ENCODE measurements at places on chromosomes 5 and 9. TPM values are rescaled to one million over a fixed set of nuclear protein-coding genes. Genes with fewer than 3 reads are reported as not detected.

The TRIM7 gene
- 58.4 TPM for total RNA-seq

The HMGCR gene
- total RNA-seq, result 7.2 TPM

The SVEP1 gene
- 8.4 TPM for total RNA-seq

- DNase-seq, result no peak
Observed at GRCh38 chr5:14660833-14661232, 3.7 kb upstream of the OTULIN start.

- DNase-seq, result no peak
Observed at GRCh38 chr9:126690431-126691051, 76.8 kb downstream of the LMX1B start.

- no peak for DNase-seq
Observed at GRCh38 chr9:88533951-88534455, 975 bp upstream of the NXNL2 start.

The SPRY4 gene
- total RNA-seq, result 6.9 TPM

DNA sequence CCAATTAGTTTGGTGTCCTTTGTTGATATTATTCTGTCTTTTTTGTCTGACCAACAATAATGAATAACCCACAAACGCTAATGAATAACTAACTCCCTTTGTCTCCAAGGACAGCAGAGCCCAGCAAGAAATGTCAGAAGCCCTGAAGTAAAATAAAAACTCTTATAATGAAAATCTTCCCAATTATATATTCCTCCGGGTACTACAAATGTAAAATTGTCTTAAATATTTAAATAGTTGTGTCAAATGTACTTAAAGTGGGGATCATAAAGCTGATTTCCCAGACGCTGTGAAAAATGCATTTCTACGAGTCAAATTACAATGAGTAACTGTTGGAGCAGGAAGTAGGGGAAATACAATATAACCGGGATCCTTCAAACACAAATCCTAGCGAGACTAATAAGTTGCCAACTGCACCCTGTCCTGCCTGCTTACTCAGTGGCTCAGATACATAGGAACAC, 22.3 kb downstream of the GLIS3 start:
- no peak for DNase-seq

GRCh38 chr5:142810081-142810480, 39.9 kb downstream of the ARHGAP26 start:
- DNase-seq, result no peak

The LIX1 gene
- total RNA-seq, result not detected

The EDIL3 gene
- 0.20 TPM for total RNA-seq

The IER5L gene
- total RNA-seq, result 3.4 TPM

- no peak for DNase-seq
Observed at GRCh38 chr5:8844206-8844605, 701.7 kb downstream of the SEMA5A start.

- DNase-seq, result no peak
Observed at GRCh38 chr5:95962475-95962773, 773 bp upstream of the ELL2 start.

DNA sequence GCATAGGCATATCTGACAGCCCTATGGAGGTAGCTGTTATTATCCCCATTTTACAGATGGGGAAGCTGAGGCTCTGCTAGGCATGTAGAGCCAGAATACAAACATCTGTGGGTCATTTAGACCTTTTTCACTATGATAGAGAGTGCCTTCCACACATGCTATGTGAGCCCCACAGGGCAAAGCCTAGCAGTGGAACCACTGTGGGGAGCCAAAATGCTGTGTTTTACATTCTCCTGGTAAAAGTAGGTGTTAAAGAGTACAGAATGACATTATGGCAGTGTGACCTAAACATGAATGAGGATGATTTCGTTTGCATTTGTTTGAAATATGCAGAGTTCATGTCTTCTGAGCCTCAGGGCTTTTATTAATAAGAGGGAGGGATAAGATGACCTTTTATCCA, 265.2 kb downstream of the MAST4 start:
- no peak for DNase-seq

- DNase-seq, result no peak
Observed at GRCh38 chr9:127912296-127912695, 4.5 kb downstream of the ST6GALNAC4 start.

The ARRDC3 gene
- total RNA-seq, result 64.1 TPM

GRCh38 chr9:131669269-131670157, 70.4 kb downstream of the RAPGEF1 start:
- no peak for DNase-seq

DNA sequence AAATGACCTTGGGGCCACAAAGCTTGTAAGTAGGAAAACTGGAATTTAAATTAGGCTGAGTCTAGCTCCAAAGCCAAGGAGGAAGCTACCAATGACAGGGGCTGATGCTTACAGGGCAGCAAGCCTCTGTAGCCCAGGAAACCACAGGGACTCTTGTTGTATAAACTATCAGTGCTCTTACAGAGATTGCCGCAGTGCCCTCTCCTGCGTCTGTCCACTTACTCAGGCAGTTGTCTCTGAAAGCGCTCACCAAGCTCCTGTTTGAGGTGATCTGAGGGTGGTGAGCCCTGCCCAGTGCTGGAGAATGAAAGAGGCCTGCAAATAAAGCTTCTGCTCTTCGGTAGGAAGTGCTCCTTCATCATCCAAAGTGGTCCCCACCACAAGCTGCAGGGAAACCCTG, 498.8 kb downstream of the ARHGEF28 start:
- DNase-seq, result no peak

DNA sequence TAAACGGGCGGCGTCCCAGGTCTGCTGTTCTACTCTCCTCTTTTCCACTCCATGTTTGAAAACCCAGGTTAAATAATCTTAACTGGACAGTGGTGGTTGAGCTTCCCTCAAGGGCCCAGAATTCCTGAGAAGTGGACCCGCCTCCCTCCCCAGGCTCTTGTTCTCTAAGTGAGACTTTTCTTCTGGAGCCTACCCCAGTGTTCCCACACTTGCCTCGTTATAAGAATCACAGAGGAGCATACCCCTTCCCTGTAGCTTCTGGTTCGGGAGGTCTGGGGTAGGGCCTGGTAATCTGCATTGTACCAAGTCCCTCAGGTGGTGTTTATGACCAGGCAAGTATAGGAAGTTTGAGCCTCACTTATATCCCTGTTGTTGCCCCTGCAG, 12.0 kb downstream of the PSD2 start:
- no peak for DNase-seq

The C5orf52 gene
- not detected for total RNA-seq

- peak; percentile 17 for DNase-seq
Observed at GRCh38 chr9:17135295-17136160, 688 bp downstream of the CNTLN start.

The GABRA6 gene
- not detected for total RNA-seq

The FAT2 gene
- not detected for total RNA-seq

The OLFM1 gene
- 8.5 TPM for total RNA-seq

DNA sequence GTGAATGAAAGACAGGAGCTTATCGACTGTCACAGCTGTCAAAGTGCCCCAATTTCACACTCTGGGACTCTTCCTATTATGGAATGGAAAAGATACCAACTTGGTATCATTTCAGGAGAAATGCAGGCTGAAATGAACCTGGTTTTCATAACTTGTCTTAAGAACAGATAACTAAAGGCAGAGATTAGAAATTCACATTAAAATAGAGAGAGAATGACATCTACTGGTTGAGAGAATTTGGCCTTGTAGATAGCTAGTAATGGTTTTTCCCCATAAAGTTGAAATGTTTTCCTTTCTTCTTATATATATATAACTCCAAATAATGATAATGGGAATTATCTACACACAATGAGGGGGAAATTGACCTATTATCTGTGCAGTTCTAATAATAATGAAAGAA, 600.2 kb upstream of the CCNG1 start:
- DNase-seq, result no peak

The FAM153A gene
- not detected for total RNA-seq

DNA sequence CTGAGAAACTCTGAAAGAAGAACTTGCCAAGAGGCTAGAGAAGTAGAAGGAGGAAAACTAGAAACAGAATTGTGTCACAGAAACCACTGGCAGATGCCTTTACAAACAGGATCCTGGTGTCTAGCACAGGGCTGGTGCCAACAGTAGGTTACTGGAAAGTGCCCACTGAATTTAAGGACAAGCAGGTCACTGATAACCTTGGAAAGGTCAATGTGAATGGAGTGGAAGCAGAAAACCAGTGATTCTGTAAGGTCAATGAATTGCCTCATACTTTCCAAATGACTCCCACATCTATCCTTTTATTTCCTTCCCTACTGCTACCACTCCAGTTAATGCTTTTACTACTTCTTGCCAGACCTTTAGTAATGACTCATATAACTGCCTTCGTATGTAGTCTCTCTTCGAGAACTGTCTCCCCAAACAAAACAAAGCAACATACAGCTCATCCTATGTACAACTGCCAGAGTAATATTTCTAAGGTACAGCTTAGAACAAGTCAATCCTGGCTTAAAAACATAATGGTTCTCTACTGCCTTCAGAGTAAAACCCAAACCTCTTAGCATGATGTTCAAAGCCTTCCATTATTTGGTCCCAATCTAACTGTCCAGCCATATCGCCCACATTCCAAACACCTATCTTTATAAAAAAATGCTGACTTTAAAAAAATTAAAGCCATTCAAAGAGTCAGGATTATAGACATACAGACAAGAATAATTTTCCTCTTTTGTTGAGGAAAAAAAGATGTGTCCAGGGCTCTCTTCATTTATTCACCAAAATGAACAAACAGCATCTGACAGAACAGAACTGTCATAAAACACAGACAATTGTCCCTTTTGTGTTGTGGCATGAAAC, 52.5 kb downstream of the NR3C1 start:
- DNase-seq, result no peak

The IFNA7 gene
- not detected for total RNA-seq

DNA sequence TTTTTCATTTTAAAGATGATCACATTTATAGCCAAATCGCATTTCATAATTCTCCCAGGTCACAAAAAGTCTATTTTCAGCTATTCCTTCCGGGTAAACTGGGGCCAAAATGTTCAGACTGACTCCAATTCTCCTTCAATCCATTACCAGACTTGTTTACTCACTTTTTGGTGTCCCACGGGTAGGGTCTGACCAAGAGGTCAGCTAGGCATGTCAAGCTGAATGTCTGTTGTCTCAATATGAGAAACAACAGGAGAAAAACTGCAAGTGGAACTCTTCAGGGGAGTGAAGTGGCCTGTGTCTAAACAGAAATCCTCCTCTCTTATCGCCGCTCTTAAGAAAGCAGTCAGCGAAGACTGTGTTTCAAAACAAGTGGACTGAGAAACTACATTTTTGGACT, 171.3 kb downstream of the APBA1 start:
- no peak for DNase-seq

GRCh38 chr9:33102551-33103210, 26.2 kb upstream of the SMU1 start:
- DNase-seq, result no peak

- no peak for DNase-seq
Observed at GRCh38 chr5:107364443-107365319, 306.1 kb downstream of the EFNA5 start.

The ADRB2 gene
- 17.3 TPM for total RNA-seq

The TMED9 gene
- 34.5 TPM for total RNA-seq

- DNase-seq, result peak; percentile 52
Observed at GRCh38 chr9:89597711-89598362, 7.0 kb upstream of the GADD45G start.

- DNase-seq, result no peak
Observed at GRCh38 chr9:107969727-107970126, 480.2 kb upstream of the KLF4 start.

The PRSS3 gene
- total RNA-seq, result 0.46 TPM

DNA sequence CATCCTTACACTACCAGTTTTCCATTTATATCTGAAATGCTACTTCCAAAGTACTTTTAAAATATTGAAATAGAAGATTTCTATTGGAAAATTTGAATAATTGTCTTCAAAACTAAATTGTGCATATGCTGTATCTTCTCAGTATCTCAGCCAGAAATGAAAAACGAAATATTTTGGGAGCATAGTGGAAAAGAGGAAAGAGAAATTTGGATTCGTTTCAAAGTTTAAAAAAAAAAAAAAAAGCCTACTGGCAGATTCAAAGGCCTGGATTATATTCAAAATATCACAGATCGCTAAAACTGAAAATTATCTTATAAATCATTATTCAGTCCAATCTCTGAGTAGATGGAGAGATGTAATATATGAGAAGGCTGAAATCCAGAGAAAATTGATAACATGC, 440.7 kb downstream of the TAF11L14 start:
- DNase-seq, result no peak

DNA sequence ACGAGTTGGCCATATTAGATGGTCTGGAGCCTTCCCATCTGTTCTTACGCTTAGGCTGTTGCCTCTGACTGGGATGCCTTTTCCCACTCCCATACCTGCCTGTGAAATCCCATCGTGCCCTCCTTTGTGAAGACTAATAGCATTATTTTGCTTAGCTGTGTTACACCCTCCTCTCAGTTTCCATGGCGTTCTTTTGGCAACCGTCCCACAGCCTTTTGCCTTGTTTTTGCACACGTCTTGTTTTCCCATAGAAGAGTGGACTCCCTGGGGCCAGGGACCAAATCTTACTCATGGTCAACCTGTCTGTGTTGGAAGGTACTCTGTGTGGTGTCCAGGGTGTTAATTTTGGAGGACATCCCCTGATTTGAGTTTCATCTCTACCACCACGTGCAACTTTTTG, 242.1 kb downstream of the HSPA4 start:
- no peak for DNase-seq

- DNase-seq, result no peak
Observed at GRCh38 chr5:42157215-42157614, 232.1 kb downstream of the FBXO4 start.

DNA sequence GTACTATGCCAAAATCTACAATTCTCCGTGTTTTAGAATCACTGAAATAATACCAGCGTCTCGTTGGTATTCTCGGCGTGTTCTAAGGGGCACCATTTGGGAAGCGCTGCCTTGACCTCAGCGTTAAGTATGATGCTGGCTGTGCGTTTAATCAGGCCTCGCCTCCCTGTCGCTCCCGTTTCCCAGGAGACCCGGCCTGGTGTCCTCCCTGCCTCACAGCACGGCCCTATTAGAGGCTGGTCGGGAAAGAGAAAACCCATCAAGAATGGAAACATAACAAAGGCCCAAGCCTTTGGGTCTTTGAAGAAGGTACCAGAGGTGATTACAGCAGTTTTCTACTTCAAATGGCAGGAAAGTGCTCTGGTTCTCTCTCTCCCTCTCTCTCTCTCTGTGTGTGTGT, 30.0 kb downstream of the GFPT2 start:
- no peak for DNase-seq

GRCh38 chr5:174315471-174315870, 270.0 kb downstream of the NSG2 start:
- DNase-seq, result no peak

- no peak for DNase-seq
Observed at GRCh38 chr9:79868567-79869189, 296.9 kb downstream of the TLE4 start.

GRCh38 chr5:8114597-8115266, 245.8 kb downstream of the MTRR start:
- no peak for DNase-seq

DNA sequence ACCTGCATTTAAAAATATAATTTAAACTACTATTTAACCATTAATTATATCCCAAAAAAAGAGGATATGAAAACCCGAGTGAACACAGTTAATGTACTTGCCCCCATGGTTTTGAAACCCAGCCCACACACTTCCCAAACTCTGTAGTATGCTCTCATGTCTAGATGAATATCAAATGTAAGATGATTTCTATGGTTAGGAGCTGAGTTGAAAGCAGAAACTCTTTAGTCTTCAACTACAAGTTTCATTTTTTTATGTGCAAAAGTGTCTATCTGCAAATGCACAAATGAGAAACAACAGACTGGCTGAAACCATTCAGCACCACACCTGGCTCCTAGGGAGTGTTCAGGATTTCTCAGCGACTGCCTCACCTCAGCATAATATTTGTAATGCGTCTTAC, 183.3 kb downstream of the SEMA5A start:
- DNase-seq, result no peak

GRCh38 chr5:103851091-103851490, 288.5 kb upstream of the NUDT12 start:
- DNase-seq, result no peak
